ENCODE measurements at places on chromosomes 5 and 9.
A peak's percentile ranks its signal among the peaks of the same experiment; 100 is the strongest.

- DNase-seq, result no peak
These were observed 669.2 kb upstream of the ACO1 start for GRCh38 chr9:31715250-31715649.

DNA sequence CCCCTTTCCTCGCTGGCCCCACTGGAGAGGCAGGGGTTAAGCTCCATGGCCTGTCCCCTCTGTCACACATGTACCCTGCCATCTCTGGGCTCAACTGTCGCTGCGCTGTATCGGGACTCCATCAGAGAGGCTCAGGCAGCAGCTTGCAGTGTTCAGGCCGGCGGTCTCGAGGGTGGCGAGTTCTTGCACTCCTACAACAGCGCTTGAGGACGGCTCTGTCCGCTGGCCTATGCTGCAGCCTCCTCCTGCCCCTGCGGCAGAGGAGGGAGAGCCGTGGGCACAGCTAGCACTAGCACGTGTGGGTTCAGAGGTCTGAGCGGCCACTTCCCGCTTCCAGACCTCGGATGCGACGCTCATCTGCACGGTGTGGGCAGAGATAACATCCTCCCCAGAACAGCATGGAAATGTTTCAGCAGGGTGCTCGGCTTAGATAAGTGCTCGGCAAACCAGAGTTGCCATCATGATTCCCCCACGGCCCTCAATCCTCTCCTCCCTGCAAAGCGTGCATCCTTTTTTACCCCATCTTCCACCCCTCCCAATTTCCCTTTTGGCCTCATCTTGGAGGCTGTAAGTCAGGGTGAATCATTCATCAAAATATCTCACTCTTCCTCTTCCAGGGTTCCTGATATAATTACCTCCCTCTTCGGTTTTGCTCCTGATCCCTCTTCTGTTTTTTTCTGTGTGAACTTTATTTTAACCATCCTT is 41.9 kb upstream of the FUBP3 start:
- no peak for DNase-seq

- DNase-seq, result no peak
These were observed 18.9 kb downstream of the SLC22A5 start for GRCh38 chr5:132388244-132389050.

GRCh38 chr5:57176350-57176857 is 2.5 kb downstream of the GPBP1 start:
- no peak for DNase-seq

DNA sequence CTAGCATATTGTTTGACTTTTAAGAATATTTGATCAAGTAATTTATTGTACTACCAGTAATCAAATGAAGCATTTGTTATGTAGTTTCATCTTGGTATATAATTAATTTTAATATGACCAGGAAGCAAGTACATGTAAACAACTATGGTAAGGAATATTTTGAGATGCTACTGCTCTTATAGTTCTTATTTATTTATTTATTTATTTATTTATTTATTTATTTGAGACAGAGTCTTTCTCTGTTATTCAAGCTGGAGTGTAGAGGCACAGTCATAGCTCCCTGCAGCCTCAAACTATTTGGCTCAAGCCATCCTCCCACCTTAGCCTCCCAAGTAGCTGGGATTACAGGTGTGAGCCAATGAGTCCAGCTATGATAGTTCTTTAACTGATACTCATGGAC is 8.1 kb downstream of the PPIP5K2 start:
- DNase-seq, result no peak

DNA sequence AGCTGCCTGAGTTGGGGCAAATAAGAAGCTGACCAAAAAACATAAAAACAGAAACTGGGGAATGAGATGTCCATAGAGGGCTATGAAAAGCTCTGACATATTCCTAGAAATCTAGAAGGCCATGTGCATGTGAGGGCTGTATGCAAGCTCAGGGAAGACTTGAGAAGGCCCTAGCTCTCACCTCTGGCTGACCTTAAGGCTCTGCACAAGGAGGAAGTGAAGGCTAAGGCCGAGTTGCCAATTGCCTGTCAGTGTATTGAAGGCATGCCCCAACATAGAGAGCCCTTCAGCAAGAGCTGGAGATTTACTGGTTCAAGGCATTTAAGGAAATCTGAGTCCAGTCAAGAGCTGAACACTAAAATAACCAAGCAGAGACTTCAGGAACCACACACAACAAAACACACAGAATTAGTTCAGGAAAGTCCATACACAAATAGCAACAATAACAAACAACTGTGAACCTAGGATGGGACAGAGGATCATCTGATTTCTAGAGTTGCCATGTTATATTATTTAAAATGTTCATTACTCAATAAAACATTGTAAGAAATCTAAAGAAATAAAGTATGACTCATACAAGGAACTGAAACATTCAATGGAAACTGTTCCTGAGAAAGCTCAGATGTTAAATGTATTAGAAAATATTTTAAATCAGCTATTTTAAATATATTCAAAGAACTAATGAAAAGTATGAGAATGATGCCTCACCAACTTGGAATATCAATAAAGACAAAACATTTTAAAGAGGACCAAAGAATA is 161.8 kb downstream of the AUH start:
- DNase-seq, result no peak

GRCh38 chr5:122195802-122196394 is 66.6 kb downstream of the ZNF474 start:
- no peak for DNase-seq

DNA sequence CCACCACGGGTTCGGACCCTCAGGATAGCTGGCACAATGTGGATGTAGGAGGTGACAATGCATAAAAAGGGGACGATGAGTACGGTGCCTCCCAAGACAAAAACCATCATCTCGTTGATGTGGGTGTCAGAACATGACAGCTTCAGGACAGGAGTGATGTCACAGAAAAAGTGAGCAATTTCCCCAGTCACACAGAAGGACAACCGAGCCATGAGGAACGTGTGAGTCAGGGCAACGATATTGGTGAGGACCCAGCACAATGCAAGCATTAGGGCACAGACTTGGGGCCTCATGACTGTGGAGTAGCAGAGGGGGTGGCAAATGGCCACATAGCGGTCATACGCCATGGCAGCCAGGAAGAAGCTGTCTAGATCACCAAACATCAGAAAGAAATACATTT is 491 bp downstream of the OR1N1 start:
- no peak for DNase-seq

DNA sequence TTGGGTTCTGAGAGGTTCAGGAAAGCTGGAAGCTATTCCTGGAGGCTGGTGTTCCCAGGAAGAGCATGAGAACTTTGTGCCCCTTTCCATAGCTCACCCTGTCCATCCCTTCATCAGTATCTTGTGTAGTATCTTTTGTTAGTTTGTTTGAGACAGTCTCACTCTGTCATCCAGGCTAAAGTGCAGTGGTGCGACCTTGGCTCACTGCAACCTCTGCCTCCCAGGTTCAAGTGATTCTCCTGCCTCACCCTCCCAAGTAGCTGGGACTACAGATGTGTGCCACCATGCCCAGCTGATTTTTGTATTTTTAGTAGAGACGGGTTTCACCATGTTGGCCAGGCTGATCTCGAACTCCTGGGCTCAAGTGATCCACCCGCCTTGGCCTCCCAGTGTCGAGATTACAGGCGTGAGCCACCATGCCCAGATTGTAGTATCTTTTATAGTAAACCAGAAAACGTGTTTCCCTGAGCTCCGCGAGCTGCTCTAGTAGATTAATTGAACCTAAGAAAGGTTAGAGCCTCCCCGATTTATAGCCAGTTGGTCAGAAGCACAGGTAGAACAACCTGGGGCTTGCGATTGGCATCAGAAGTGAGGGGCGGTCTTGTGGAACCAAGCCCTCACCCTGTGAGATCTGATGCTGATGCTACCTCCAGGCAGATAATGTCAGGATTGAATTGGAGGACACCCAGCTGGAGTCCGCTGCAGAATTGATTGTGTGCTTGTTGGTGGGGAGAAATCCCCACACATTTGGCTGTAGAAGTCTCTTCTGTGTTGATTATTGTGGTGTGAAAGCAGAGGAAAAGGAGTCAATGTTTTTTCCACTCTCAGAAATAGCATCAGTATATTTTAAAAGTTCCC is 32.3 kb downstream of the ATP6V0E1 start:
- DNase-seq, result no peak

DNA sequence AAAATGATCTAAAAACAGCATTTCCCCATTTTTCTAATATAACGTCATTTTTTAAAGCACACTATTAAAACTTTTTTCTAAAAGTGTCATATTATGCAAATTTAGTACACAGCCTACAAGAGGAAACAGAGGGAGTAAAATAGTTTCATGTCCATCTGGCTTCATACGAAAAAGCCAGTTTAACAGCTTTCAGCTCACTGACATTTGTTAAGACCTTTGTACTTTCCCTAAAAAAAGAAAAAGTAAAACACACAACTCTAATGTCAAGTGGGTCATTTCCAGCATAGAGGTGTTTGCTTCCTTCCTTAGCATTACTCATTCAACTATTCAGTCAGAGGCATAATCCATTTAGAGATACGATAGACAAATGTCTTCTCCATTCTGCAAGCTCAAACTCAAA is 49.4 kb downstream of the ABHD17B start:
- no peak for DNase-seq

DNA sequence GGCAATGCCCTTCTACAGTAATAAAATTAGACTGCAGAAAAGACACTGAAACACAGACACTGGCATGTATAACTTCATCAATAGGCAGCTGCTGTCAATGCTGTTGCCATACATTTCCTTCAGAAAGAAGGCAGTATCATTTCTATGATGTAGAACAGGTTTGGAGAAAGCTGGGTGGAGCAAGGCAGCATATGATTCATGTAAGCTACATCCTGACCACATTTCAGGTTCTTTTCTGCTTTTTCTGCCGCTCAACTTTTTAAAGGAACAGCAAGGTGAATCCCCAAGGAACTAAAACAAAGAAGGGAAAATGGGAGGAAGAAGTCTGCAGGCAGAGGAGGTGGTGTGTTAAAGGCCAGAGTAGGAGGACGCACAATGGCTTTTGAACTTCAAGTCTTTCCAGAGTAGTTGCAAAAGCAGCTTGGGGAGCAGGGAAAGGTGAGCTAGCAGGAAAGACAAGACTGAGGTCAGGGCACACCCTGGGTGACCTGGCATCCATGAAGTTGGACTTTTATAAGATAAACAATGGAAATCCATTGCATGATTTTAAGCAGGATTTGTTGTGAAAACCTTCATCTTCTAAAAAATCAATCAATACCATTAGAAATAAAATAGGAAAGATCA is 142.1 kb downstream of the MED10 start:
- no peak for DNase-seq

GRCh38 chr5:73812962-73813588 is 187.1 kb downstream of the ARHGEF28 start:
- no peak for DNase-seq

GRCh38 chr5:96080557-96080956 is 118.9 kb upstream of the ELL2 start:
- DNase-seq, result no peak

DNA sequence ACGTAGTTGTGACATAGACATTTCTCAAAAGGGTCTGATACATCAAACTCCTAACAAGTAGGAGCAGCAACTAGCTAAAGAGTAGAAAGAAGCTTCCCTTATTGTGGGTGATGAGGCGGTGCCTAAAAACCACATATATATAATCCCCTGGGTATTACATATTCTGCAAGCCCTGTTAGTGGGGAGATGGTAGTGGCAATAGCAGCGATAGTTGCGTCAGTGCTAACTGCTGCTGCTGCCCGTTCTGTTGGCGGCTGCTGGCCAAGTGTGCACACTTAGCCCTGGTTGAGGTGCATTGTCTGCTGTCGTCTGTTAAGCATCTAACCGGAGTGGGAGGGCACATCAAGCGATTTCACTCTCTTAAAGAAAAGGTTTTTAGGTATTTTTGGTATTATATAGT is 35.8 kb downstream of the VLDLR start:
- DNase-seq, result no peak

- peak; percentile 90 for DNase-seq
These were observed 41.8 kb upstream of the KDM4C start for GRCh38 chr9:6715755-6716643.

GRCh38 chr9:73611032-73611431 is 459.4 kb downstream of the ANXA1 start:
- DNase-seq, result no peak

DNA sequence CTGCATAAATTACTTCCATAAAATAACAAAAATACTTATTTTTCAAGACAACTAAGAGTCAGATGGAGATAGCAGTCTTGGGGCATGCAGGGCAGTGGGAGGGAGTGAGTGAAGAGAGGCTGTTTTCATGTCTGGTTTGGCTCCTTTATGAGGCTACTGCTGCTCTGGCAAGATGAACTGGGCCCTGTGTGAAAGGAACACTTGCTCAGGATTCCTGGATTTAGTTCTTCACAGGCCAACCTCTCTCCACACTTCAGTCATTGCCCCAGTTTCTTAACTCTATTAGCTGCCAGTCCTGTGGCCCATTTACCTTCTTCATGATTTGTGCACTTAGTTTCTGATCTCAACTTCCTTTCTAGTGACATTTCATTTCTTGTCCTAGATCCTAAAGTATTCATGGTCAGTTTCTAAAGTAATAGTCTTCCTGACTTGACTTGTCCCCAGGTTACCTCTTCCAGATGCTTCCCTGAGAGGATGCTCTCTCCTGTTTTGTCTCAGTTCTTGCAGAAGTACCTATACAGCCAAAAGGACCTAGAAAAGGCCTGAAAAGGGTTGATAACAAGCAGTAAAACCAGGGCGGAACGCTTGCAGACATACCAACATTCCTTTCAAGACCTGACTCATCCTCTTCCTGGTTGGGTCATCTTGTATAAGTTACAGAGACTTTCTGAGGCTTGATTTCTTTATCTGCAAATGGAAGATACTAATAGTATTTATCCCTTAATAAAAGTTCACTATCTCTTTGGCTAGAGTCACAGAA is 77.0 kb upstream of the ZFAND5 start:
- no peak for DNase-seq

All from mesenteric fat pad (tissue), 1 donor.